ENCODE measurements at places on chromosomes 7 and 10.

DNA sequence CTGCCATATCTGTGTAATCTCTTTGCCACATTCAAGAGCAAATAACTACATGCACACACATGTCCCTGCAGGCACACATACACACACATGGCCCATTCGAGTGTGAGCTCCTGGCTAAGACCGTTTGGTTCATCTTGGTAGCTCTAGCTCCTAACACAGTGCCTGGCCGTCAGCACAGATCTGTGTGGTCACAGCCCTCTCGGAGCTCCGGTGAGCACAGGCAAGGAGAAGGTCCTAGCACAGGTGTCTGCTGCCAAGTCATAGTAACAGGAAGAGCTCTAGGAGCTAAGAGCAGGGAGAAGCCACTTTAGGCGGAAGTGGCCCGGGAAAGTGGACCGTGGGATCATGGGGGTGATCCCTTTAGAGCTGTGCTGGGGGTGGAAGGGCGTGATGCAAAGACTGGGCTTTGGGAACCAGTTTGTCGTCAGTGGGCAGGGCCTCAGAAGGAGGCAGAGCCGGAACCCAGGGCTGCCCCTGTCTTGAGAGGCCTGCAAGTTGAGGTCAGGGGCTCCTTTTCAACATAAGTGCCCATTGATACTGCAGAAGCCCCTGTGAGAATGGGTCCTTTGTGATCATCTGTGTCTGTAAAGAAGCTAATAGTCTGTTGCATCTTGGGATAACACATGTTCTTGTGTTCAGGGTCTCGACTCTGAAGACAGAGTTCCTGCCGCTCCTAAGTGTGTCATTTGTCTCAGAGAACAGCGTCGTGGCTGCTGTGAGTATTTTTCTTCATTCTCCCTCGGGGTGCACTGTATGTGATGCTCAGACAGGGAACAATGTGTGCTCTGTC lies 16.6 kb upstream of the ARPC1B start:
- no peak for DNase-seq

- no peak for DNase-seq
These were observed 321.7 kb downstream of the PRPF18 start for GRCh38 chr10:13908475-13908874.

DNA sequence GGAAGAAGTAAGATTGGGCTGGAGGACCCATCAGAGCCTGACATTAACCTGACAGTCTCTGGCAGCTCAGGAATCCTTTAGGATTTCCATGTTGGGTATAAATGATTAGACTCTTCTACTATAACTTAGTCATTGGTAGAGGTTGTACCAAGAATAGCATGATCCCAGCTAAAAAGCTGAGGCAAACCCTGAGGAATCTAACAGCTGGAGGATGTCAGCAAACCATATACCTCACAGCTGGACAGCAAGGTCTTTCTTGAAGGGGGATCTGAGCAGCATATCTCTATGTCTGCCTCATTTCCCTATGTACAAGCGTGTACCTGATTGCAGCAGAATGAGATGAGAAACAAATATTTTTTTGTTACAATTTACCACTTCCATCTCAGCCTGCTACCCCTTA lies 103.2 kb downstream of the NPSR1 start:
- no peak for DNase-seq

- DNase-seq, result no peak
These were observed 213.3 kb downstream of the WDR11 start for GRCh38 chr10:121064491-121064890.

GRCh38 chr7:98291717-98292116 lies 10.2 kb downstream of the BRI3 start:
- no peak for DNase-seq

DNA sequence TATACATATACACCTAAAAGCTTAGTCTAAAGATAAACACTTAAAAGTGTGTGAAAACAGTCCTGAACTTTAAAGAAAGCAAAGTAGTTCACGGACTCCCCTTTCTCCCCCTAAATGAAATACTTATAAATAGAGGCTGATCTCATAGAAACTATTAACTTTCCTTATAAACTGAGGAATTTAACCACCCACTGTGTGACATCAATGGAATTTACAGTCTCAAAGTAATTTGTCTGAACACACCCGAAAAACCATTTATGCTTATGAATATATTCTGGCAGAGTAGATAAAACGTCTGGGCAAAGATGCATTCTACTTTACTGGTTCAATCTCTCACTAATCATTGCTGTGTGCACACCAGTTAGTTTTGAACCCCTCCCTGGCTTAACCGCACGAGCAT lies 181.8 kb upstream of the DGKB start:
- DNase-seq, result no peak

DNA sequence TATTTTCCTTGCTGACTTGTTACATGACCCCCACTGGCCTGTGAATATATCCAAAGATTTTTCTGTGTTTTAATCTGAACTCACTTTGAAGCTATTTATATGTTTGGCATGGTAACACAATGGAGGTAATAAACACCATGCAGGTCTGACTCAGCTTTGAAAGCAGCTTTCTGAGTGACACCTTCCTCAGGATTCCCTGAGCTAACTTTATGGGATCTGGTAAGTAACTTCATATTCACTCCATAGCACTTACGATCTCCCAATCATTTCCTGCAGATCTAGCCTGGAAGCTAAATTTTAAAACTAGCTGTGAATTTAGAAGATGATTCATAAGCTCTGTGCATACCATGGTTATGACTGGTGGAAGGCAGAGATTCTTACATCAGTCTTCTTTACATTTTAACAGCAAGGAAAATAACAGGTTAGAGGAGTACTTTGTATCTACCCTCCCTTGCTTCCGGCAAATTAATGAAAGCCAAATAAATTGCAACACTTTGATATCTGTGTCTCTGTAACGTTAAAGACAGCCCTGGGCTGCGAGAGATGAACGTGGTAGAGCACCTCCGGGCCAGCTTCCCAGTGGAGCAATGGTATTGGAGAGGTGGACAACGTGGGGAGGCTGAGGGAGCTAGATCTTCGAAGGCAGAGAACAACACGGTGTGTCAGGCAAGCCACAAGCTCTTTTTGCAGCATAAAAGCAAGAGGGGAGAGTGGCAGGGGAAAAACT lies 170.2 kb upstream of the KLF14 start:
- DNase-seq, result no peak

DNA sequence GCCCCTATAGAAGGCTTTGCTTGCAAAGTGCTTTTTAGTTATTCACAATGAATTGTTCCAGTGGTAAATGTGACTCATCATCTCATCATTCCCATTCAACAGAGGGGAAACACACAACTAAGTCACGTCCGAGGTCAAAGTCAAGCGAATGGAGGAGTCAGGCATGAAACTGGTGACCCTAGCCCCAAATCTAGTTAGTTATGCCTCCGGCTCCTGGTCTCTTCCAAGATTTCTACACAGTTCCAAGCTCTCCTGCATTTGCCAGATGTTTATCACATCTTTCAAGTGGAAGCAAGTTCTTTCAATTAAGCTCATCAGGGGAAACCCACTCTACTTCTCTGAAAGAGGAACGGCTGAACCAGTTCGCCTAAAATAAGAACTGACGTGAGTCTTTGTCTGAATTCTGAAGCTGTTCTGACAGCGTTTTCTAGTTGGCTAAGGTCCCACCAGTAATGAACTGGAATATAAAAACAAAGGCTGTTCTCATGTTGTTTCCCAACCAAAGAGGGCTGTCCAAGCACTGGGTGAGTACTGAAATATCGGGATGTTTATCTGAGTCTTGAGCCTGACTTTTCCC lies 140.9 kb upstream of the NRBF2 start:
- peak; percentile 7 for DNase-seq

DNA sequence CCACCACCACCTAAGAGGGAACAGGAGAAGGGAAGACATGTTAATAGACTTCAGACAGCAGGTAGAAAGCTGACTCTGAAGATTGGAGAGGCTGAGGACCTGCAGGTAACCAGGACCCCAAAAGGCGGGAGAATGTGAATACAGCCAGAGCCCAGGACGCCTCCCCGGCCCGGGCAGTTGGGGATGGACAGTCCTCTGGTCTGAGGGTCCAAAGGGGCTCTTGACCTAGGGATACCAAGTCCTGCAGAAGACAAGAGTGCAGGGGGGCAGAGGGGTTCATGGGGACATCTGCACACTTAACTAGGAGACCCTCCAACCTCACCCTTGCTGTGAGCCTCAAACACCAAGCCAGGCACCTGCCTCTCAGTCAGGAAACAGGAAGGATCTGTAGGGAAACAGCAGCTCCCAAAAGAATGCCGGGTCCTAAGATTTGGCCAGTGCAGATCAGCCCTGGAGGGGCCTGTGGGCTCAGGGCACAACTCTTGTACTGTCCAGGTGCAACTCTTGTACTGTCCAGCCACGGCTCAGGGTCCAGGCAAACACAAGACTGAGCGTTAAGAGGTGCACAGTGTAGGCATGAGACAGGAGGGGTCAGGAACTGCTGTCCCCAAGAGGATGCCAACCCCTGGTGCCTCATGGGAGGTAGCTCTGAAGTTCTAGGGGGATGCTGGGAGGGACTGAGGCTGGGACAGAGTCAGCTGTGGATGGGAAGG lies 2.3 kb upstream of the STK32C start:
- no peak for DNase-seq

- no peak for DNase-seq
These were observed 201.5 kb downstream of the CDK14 start for GRCh38 chr7:90797596-90797995.

DNA sequence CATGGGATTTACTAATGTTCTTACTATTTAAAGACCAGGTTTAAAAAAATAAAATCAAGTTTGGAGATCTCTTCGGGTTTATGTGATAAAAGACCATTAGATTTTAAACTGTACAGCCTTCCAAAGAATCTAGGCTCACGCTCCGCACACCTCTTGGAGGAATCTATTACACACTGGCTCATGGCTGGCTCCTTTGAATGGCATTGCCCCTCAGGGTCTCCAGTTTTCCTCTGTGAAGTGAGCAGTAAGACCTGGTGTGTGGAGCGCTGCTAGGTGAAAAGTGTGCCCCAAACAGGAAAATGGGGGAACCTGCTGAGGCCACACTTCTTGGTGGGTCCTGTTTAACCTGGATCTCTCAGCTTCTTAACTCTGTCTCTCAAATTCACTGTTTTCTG lies 142.3 kb downstream of the KAT6B start:
- no peak for DNase-seq

- DNase-seq, result no peak
These were observed 556.3 kb downstream of the GRM8 start for GRCh38 chr7:126696256-126697038.

GRCh38 chr10:128567551-128567950 lies 441.3 kb upstream of the MKI67 start:
- no peak for DNase-seq

DNA sequence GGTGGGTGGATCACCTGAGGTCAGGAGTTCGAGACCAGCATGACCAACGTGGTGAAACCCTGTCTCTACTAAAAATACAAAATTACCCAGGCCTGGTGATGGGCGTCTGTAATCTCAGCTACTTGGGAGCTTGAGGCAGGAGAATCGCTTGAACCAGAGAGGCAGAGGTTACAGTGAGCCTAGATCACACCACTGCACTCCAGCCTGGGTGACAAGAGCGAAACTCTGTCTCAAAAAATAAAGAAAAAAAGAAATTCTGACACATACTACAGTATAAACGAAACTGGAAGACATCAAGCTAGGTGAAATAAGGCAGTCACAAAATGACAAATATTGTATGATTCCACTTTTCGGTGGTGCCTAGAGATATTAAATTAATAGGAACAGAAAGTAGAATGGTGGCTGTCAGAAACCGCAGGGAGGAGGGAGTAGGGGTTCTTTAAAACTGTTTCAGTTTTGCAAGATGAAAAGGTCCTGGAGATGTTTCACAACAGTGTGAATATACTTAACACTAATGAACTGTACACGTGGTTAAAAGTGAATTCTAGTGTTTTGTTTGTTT lies 23.2 kb downstream of the PILRA start:
- DNase-seq, result peak; percentile 87

DNA sequence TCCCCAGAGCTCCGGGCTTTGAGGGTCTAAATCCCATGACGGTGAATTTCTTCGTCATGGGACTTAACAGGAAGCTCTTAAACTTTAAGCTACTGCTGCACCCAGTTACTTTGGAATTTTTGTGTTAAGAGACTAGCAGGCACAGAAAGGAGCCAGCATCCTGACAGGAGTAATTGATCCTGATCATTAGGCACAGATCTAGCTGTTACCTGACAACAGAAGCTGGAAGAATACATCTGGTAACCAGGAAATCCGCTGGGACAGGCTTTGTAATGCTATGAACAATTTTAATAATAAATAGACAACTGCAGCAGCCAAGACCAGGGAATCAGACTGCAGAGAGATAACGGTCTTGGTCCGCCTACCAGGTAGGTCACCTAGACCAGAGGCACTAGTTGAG lies 210.9 kb downstream of the DGKI start:
- DNase-seq, result no peak

DNA sequence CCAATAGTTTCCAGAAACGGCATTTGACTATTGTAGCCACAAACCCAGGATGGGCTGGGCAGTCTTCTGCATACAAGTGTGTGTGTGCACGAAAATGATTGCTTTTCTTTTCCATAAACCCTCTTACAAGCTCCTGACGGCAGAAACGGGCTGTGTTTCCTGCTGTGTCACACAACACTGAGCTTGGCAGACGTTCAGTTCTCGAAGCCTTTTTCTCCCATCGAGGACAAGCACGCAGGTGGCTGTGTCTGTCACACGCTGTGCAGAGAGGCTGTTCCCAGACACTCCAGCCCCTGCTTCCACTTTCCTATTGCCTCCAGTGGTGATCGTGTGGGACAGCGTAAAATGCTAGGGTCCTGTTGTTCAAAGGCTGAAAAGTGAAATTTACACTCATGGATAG lies 32.1 kb downstream of the RBAK start:
- DNase-seq, result peak; percentile 19

GRCh38 chr7:108497082-108497725 lies 28.7 kb downstream of the PNPLA8 start:
- DNase-seq, result peak; percentile 69

DNA sequence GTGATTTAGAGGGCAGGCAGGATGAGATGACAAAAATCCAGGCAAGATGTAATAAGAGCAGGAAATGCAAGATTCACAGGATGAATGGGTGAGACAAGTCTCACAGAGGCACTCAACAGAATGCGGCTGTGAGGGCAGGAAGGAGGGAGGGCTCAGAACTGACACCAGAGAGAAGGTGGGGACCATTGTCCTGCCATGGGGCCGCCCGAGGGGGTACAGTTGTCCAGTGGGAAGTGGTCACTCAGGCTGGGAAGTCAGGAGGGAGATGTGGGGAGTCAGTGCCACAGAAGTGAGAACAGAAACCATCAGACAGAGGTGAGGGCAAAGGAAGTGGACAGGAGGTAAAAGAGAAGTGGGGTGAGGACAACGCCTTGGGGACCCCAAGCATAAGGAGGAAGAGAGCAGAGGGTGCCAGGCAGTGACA lies 8.9 kb downstream of the HIP1 start:
- no peak for DNase-seq

DNA sequence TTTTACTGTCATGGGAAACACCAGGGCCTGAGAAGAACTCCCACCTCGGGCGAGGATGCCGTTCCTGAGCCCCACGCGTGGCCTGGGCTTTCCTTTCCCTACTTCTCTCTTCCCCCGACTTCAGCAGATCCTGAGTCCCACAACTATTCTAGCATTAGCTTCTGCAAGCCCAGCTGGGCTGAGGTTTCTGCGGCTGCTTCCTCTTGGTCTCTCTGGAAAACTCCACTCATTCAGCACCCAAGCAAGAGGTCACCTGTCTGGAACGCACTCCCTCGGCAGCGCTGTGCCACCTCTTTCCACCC lies 761 bp upstream of the DOCK1 start:
- no peak for DNase-seq

GRCh38 chr7:105617280-105618015 lies 36.2 kb upstream of the EFCAB10 start:
- no peak for DNase-seq
